ENCODE measurements at places on chromosomes 1 and 21.

GRCh38 chr1:211378844-211379243 lies 52.2 kb downstream of the TRAF5 start:
- DNase-seq, result peak; percentile 80

- no peak for DNase-seq
Observed at GRCh38 chr1:215064327-215064726, 18.2 kb upstream of the KCNK2 start.

GRCh38 chr1:237166593-237167101 lies 124.7 kb downstream of the RYR2 start:
- peak; percentile 25 for DNase-seq

GRCh38 chr1:19800076-19800804 lies 524 bp upstream of the TMCO4 start:
- DNase-seq, result peak; percentile 88

GRCh38 chr21:45479691-45480675 lies 62.3 kb downstream of the SLC19A1 start:
- DNase-seq, result no peak

DNA sequence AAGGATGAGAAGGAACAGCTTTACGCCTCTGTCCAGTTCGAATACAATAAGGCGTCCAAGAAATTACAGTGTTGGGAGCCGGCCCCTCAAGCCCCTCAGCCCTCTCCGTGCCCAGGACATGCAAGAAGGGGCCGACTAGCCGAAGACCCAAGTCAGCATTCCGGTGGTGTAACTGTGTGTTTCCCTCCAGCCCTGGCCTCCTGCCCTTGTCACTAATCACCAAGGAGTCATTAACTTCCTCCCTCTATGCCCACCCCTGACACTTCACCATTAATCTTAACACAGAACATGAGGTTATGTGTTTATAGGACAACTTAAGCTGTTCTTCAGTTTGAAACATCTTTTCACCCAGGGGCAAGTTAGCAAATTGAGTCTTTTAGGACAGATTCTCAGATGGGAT lies 16.4 kb upstream of the C4BPB start:
- no peak for DNase-seq

- no peak for DNase-seq
Observed at GRCh38 chr1:41539418-41539805, 54.9 kb upstream of the EDN2 start.

GRCh38 chr1:155018617-155019348 lies 14.8 kb downstream of the DCST2 start:
- no peak for DNase-seq

DNA sequence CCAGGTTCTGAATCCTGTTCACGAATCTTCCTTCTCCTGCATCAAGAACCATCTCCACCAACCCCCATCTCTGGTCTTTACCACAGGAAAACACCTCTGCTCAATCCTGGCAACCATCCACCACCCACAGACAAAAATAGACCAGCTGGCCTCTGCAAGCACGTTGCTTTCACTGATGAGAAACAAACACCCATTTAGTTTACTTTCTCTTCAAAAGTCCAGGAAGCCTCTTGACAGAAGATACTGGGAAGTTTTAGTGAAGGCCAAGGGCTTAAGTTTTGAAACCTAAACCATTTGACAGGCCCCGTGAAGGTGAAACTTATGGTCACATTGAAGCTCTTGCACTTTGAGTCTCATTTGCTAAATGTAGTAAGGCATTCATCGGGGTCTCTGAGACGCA lies 122.6 kb upstream of the PPP2R5A start:
- DNase-seq, result peak; percentile 80

- no peak for DNase-seq
Observed at GRCh38 chr1:8283058-8283884, 34.6 kb upstream of the SLC45A1 start.

DNA sequence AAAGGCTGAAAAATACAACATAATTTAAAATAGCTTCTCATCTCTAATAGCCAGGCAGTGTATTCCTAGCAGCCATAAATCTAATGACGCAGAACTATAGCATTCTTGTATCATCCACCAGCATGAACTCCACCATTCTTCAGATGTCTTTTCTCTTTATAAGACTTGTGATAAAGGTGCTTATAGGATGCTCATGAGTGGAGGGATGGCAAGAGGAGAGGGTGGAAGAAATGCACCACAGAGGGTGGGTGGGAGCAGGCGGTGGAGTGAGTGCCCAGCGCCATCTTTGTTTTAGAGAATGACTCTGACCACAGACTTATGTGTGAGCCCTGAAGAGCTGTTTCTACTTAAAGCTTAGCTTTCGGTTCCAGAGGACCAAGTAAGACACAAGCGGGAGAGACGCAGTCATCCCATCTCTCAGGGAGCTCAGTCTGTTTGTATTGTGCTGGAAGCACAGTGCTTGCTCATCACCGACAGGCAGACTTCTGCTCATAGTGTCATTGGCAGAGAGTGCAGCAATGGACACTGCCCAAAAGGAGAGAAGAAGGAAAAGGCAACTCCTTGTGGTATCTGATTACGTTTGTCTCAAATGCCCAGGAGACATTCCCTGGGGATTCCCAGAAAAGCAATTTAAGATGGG lies 65.6 kb downstream of the KCNJ15 start:
- peak; percentile 63 for DNase-seq
